Activated CD8-positive, alpha-beta memory T cell treated with anti-CD3 and anti-CD28 coated beads, Interleukin-2, amount 50 U/mL, for 4 hours (primary cell): ENCODE measurements at places on chromosomes 6 and 20.

DNA sequence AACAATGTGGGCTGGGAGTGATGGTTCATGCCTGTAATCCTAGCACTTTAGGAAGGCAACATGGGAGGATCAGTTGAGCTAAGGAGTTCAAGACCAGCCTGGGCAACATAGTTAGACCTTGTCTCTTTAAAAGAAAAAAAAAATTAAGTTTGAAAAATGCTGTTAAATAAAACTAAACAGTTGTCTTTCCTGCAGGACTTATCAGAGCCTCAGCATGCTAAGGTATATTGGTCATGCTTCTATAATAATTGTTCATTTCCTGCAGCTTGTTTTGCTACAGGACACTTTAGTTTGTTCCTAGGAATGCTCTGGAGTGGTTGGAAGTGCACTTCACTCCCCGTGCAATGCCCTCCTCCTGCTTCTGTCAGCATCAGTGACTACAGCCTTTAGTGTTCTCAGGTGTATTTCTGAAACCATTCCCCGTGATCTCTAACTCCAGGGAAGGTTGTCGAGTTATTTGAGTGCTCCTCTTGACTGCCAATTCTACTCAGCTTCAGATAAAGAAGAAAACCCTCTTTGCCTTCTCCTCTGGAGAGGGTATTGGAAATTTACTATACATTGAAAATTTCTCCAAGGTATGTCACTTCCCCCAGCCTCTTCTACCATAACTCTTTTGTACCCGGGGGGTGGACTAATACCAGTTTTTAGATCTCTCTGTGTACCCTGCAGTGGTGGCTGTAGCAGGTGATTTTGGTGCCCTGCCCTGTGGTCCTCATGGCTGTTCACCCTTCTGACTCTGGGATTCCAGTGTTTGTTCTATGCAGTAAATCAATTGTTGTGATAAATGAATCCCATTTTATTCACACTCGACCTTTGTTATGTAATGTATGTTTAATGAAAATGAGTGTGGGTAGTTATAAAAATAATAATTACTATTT, 33.8 kb downstream of the NHLRC1 start:
- DNase-seq = no peak

DNA sequence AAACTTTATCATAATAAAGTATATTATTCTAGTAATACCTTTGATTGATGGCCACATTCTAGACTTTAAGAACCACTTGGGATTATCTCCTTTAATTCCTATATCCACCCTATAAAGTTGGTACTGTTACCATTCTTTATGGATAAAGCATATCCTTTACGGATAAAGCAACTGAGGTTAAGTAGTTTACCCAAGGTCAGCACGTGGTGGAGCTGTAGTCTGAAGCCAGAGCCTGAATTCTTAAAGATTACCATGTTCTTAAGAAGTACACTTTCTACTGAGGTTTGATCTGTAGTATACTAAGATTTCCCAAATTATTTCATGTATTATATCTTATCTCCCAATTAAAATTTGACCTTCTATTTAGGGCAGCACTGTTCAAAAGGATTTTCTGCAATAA, 3.0 kb upstream of the NCOA7 start:
- no peak for DNase-seq

DNA sequence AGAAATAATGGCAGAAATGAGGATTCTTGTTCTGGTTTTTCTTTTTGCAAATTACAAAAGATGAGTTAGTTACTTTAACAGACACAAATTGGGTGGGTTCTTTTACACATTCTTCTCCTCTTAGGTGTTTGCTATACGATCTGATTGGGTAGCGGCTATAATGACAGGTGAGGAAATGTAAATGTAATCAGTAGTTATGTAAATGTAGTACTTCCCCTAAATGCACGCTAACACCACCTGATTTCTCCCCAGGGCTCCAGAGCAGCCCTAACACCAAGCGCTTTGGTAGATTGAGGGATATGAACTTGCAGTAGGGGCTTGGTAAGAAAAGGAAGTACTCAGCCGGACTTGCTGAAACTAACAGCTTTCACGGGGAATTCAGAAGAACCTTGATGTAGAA, 499.4 kb upstream of the NOX3 start:
- no peak for DNase-seq

- no peak for DNase-seq
Observed at GRCh38 chr6:147547369-147547902, 38.9 kb downstream of the SAMD5 start.

DNA sequence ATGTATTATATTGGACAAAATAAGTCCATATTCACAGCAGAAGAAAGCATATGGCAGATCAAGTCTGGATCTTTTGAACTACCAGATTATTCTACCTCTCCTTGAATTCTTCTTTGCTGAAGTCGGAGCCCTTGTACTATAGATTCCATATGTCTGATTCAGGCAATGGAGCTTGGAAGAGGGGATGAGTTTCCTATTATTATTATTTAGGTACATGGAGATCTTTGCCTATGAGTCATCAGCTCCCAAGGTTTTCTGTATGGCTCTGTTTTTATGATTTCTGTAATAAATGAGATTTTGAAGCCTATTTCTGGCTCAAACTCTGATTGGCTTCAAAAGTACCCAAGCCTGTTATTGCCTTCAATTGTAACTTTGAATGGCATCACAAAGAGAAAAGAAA, 72.0 kb downstream of the OPRM1 start:
- no peak for DNase-seq
